ENCODE measurements at places on chromosomes 5 and 9.

- no peak for DNase-seq
These were observed 151.1 kb upstream of the SMIM23 start for GRCh38 chr5:171634511-171634910.

DNA sequence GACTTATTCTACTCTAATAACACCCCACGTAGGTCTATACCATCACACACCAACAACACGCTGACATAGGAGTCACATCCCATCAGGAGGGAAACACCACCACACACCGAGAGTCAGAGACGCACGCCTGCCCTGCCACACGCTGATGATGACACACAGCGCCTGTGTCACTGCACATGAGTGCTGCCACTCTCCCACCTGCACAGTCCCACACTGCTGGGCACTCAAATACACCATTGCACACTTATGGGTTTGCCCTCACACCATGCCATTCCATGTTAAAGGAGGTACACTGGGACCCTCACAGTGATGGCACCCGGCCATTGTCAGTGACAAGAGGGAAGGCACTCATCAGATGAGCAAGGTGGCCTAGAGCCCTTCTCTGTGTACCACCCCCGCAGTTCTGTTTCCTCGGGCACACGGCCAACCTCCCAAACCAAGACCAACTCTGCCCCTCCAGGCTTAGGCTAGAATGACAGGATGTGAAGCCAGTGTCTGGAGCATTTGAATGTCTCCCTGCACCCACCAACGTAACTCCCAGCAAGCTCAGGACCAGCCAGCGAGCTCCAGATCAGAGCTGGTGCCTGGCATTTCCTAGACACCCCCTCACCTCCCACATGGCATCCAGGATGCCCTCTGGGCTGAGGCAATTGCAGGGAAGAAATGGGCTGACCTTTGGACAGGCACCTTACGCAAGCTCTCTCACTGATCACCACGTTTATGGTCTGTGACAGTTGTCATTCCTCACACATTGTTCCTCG lies 3.6 kb upstream of the CPLX2 start:
- DNase-seq = peak; percentile 19

- DNase-seq = no peak
These were observed 1.6 kb downstream of the ANXA2R start for GRCh38 chr5:43038496-43038989.

GRCh38 chr5:56951126-56951945 lies 587 bp downstream of the MIER3 start:
- no peak for DNase-seq

DNA sequence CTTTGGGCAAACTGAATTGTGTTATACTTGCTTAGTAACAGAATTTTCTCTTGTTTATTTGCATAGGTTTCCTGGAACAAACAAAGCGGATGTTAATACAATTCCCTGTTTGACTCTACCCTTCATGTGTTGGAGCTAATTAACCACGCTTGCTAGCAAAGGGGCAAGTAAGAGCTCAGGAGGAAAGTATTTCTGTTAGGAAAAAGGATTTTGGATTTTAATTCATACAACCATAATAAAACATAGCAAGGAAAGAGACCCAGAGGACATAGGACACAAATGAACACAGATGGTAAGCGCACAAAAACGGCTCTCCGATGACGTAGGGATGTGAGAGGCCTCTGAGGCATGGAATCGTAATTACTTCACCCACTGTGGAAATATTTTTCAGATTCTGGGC lies 5.1 kb upstream of the DCAF12 start:
- no peak for DNase-seq

GRCh38 chr9:121317737-121318630 lies 50.0 kb downstream of the GSN start:
- no peak for DNase-seq

DNA sequence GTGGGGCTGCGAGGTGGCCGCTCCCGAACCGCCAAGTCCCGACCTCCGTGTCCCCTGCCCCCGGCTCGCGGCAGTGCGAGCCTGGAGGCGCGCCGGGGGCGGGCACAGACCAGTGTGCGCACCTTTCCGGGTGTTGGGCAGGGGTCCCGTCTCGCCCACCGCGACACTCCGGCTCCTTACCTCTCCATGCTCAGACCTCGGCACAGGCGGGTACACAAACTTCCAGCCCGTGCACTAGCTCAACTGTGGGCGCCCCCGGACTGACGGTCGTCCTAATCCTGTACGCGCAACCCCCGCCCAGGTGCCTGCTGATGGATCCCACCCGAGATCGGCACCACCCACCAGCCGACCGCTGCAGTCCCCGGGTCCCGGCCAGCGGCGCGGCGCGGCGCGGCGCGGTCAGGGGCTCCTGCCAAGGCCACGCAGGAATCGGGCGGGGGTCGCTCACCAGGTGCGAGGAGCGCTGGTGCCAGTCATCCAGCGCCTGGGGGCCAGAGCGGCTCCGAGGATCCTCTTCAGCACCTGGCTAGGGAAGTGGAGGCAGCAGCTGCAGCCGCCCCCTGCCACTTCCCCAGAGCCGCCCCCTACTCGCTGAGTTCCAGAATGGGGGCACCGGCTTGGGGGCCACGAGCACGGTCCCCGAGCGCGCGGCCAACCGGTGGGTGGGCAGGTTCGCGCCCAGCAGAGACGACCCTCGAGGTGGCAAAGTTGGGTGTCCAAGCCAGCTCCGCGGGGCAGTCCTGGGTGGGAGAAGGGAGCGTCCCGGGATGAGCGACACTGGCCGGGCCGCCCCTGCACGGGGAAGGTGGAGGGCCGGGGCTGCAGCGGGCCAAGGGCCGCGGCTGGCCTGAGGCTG lies 511 bp downstream of the SEMA5A start:
- DNase-seq = no peak

DNA sequence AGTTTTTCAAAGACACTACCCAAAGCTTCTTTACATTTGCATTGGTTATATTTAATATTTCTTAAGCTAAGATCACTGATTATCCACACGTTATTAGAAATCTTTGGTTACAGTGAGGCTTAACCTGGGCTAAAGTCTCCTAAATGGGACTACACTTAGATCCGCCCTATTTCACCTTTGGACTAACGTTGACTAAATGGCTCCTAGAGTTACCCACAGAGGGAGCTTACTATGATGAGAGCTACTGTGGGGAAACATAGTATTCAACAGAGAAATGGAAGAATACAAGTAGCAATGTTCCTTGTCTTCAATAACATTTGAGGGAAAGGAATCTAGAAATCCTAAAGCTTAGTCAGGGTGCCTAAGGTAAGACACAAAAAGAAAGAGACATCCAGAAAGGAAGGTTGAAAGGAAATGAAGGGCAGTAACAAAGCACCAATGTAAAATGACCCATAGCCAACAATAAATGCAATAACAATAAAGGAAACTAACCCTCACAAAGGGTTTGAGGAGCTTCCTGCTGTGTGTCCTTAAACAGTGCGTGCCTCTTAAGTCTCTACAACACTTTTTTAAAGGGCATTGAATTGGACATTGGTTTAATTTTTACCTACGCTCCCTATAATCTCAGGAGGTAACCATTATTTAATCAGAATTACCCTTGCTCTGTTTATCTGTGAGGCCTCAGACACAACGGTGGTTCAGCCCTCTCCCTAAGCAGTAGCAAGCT lies 217.1 kb downstream of the PJA2 start:
- DNase-seq = no peak

DNA sequence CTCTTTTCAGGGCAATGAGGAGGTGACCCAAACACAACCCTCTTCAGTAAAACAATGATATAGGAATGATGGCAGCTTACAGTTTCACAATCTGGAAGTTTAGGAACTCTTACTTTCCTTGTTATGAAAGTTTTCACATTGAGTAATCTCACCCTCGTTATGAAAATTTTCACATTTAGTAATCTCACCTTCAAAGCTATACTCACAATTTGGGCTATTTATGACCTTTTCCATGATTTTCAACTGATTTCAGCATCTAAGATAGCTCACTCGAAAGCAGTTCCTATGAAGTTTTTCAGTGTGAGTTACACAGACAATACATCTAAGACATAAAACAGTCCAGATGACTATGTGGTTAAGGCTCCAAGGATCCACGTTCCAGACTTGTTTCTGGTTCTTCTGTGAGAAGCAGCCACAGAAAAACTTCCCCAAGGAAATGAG lies 57.1 kb downstream of the FOXD1 start:
- DNase-seq = no peak

DNA sequence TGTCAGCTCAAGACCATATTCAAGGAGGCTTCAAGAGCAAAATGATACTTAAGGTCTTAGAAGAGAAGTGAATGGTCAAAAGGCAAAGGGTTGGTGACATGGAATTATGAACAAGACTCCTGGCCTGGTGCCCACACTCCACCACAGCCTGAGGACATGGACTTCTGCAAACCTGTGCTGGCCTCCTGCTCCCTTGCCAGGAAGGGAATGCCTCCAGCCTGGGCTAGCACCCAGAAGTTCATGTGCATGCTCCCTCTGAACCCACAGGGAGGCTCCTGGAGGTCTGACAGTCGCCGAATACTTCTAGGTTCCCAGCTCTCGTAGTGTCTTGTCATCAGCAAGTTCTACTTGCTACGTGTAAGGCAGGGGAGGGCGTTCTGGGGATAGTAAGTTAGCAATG lies 156.7 kb downstream of the FSTL4 start:
- DNase-seq = no peak

DNA sequence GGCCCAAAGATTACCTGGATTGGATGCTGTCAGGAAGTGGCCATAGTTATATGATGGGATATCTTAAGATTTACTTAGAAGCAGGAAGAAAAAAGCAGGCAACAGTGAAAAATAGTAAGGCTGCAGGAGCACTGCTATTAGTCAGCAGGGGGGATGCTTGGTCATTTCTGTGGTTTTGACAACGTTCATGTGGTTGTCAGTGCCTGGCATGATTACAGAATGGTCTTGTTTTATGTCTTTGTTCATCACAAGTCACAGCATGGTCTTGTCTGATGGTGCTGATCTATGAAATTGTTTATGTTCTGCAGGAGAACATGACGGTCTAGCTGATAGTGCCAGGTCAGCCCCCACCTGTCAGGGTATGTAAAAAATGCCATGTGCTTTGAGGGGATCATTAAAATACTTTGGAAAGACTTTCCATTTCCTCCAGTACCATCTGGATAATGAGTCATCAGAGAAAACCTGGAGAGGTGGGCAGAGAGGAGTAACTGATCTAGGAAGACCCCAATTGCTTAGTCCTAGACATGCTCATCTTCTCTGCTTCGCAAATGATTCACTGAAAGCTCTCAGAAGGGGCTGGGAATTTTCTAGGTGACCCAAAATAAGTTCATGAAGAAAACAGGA lies 48.5 kb downstream of the PLGRKT start:
- DNase-seq = no peak

DNA sequence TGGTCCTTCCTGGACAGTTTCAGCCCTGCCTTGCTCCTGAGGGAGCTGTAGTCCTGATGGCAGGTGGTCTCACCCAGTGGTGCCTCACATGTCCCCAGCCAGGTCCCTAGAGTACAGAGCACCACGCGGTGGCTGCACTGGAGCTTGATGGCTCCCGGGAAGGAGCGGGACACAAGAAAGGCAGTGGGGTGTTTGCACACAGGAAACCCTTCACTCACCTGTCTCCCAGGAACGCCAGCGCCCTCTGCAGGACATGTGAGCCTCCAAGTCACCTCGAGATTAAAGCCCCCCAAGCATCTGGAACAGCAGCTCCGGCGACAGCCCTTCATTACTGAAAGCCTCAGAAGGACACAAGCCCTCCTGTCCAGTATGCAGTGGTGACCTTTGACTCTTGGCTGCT lies 19.9 kb upstream of the TMEM250 start:
- peak; percentile 27 for DNase-seq

- no peak for DNase-seq
These were observed 8.3 kb downstream of the TLE4 start for GRCh38 chr9:79580055-79580454.

GRCh38 chr5:130386155-130386554 lies 481.9 kb downstream of the CHSY3 start:
- DNase-seq = no peak

DNA sequence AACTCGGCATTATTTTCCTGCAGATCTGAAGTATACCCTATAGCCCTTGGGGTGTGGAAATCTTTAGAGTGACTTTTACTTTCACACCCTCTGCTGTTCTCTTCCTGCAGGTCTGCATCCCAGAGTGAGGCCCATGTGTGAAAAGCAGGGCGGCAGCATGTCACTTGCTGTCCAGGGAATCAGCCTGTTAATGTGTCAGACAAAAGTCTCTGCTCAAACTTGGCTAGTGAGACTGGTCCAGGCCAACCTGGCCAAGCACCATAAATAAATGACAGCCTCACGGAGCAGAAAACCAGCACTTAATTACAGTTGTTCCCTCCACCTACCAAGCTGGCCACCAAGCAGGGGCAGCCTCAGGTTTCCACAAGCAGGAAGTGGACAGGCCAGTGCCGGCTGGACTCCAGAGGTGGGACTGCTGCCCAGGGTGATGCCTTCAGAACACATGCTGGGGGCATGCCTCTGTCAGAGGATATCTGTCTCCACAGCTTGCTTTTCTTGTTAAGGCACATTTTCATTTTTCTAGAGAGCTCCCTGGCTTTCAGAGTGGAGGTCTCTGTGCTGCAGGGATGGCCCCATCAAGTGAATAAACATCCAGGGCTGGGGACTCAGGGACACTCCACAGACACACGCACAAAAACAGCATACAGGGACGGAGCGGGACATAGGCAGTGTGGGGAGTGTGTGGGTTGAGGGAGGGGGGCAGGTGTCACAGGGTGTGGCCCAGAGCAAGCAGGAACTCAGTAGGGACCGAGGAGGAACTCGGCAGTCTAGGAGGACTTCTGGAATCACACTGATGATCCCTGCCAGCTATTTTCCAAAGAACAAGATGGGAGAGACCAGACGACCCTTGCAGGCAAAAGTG lies 243.8 kb upstream of the IRX1 start:
- no peak for DNase-seq

DNA sequence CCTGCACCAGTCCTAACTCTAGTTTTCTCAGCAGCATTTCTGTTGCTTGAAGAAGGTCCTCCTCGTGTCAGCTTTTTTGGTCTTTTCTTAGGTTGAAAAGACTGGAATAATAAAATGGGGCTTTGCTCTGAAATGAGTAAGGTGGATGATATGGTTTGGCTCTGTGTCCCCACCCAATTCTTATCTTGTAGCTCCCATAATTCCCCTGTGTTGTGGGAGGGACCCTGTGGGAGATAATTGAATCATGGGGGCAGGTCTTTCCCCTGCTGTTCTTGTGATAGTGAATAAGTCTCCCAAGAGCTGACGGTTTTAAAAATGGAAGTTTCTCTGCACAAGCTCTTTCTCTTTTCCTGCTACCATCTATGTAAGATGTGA lies 53.6 kb downstream of the LIX1 start:
- no peak for DNase-seq

DNA sequence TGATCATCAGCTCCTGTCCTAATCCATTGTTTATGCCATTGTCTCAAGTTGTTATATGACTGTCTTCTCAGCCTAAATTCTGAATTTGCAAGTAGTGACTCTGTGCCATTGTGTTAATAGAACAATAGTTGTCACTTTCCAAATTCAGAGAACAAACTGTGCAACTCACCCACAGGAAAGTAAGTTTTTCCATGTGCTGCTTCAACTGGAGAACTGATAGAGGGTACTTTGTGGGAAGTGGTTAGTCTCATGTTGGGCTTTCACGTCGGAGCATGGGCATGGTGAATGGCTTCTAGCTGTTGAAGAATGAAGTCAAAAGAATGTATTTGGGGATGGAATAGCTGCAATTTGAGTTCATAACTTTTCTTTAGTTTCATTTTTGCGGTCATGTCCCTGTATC lies 146.0 kb downstream of the CD180 start:
- no peak for DNase-seq

- DNase-seq = no peak
These were observed 195.9 kb downstream of the RFK start for GRCh38 chr9:76198336-76198735.

All from NCI-H2107 (cell line).